Cardiac ventricle fibroblast (primary cell): ENCODE measurements at places on chromosomes 16 and 17. TPM values are rescaled to one million over a fixed set of nuclear protein-coding genes. Genes with fewer than 3 reads are reported as not detected.

The KRTAP3-2 gene
- total RNA-seq, result not detected in 2 replicates

The PRSS22 gene
- total RNA-seq, result not detected in 2 replicates

The TBC1D3L gene
- 1.9 and 4.1 TPM in 2 replicates for total RNA-seq

The PRSS33 gene
- not detected in 2 replicates for total RNA-seq

The MSLN gene
- not detected in 2 replicates for total RNA-seq

The TSPAN10 gene
- total RNA-seq, result 0.75 and 1.1 TPM in 2 replicates

The PRAC1 gene
- total RNA-seq, result not detected in 2 replicates

The CDK5RAP3 gene
- 55.2 and 56.6 TPM in 2 replicates for total RNA-seq
